PC-3 (cell line): ENCODE measurements at places on chromosomes 5 and 9. TPM values are rescaled to one million over a fixed set of nuclear protein-coding genes. Genes with fewer than 3 reads are reported as not detected.

GRCh38 chr9:131203431-131204218 is 72.7 kb downstream of the FAM78A start:
- no peak for DNase-seq

PTPRD gene
- total RNA-seq: 0.63 TPM in 1 of 2 replicates, not detected in the other

DNA sequence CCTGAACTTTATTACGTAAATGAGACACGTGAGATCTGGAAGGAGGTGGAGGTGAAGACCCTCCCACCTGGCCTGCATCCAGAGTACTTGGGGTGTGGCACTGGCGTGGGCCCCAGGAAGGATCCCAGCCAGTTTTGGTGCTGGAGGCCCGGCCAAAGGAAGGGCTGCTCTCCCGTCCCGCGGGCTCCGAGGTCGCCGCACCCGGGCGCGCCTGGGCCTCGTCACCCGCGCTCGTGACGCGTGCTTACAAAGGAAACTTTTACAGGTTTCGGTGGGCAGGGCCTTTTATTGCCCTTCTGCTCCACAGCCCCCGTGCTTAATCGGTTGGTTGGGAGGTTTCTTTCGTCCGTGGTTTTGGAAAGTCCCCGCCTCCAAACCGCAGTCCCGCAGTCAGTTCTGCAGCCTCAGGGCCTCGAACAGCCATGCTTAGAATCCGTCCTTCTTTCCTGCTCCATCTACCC is 29.2 kb downstream of the CDKN2A start:
- DNase-seq: peak; percentile 13

C9orf153 gene
- total RNA-seq: 1.9 TPM in 1 of 2 replicates, not detected in the other

MYMK gene
- total RNA-seq: not detected in 2 replicates

- no peak for DNase-seq
Observed at GRCh38 chr5:78578015-78578414, 70.6 kb downstream of the LHFPL2 start.
